T1000 (cell line): ENCODE measurements at places on chromosomes 2 and 18.

GRCh38 chr2:9463698-9464034 is 10.7 kb upstream of the IAH1 start:
- no peak for DNase-seq

DNA sequence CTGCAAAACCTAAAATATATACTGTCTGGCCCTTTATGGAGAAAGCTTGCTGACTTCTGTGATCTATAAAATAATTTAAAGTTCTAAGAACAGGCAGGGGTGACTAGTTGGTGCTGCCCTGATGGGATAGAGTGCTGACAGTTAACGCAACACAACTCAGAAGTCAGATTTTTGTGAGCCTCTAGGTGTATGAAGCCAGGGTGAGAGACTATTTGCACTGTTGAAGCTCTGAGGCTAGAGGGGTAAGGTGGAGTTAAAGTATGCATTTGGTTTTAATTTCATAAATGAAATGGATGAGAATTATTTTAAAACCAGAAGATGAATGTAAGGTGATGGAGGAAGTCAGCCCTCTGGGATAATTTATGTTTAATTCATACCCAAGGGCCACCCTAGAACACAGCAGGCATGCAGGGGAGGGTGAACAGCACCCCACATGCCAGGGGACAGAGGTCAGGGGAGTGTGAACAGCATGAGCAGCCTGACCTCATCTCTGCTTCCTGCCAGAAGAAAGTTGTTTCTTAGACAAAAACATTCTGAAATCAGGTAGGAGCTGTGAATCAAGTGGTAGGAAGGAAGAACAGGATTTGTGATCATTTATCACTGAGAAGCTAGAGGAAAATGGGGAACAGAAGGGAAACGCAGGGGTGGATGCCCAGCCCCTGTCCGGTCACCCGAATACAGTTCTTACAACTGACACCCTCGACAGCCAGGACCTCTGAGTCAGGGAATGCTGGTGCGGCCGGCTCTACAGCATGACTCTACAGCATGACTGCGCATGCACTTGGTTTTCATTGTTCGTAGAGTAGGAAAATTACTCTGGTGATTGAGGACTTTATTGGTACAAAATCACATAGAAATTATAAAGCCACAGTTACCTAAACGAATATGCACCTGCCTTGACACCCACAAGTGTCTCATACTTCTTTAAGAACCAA is 93.1 kb downstream of the MBP start:
- no peak for DNase-seq

- DNase-seq = no peak
Measured at GRCh38 chr2:62992561-62992960, 58.1 kb upstream of the OTX1 start.

GRCh38 chr2:156379071-156379470 is 46.5 kb upstream of the NR4A2 start:
- no peak for DNase-seq

GRCh38 chr18:57497372-57498294 is 62.5 kb downstream of the ONECUT2 start:
- no peak for DNase-seq

- DNase-seq = no peak
Measured at GRCh38 chr2:168054657-168055056, 192.7 kb downstream of the STK39 start.
